Coronary artery (tissue), 2 donors: ENCODE measurements at places on chromosomes 12 and 14.

DNA sequence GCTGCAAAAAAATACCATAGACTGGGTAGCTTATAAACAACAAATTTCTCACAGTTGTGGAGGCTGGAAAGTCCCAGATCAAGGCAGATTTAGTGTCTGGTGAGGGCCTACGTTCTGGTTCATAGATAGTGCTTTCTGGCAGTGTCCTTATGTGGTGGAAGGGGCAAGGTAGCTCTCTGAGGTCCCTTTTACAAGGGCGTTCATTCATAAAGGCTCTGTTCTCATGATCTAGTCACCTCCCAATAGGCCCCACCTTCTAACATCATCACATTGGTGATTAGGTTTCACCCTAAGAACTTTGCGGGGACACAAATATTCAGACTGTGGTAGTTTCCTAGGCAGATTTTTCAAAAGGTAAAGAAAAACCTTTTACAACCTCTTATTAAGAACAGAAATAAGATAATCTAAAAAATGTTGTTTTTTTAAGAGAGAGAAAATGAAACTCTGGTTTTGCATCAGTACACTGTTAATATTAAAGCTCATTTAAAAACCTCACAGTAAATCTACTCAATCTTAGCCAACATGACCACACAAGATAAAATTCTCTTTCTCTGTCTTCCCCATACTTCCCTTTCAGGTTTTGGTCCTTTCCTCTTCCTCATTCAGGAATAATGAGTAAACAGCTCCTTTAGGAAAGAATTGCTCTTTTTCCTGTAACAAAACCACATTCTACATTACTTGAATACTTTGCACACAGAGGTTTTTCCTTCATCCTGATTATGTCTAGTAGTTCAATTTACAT, 117.5 kb downstream of the UNC79 start:
- no peak for DNase-seq

GRCh38 chr14:73241481-73242165, 4.3 kb downstream of the PAPLN start:
- no peak for DNase-seq

- no peak for DNase-seq
Observed at GRCh38 chr14:69695322-69696203, 71.4 kb upstream of the SRSF5 start.

- no peak for DNase-seq
Observed at GRCh38 chr14:25026476-25027137, 23.3 kb downstream of the STXBP6 start.

DNA sequence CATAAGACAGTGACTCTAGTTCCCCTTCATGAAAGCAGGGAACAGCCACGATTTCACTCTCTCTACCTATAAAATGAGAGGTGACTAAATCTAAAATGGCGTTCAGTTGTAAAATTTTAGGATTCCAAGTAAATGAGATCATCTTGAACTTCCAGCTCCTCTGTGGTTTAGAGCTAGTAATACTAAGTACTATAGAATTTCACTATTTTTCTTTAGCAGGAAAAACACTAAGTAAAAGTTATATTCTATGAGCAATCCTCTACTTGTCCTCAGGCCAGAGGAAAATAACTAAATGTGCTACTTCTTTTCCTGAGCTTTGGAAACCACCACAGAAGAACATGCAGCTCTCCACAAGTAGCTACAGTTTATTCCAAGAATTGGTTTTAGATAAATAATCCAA, 55.6 kb downstream of the NIN start:
- no peak for DNase-seq

- DNase-seq, result no peak
Observed at GRCh38 chr12:15613981-15614380, 175.2 kb downstream of the EPS8 start.

DNA sequence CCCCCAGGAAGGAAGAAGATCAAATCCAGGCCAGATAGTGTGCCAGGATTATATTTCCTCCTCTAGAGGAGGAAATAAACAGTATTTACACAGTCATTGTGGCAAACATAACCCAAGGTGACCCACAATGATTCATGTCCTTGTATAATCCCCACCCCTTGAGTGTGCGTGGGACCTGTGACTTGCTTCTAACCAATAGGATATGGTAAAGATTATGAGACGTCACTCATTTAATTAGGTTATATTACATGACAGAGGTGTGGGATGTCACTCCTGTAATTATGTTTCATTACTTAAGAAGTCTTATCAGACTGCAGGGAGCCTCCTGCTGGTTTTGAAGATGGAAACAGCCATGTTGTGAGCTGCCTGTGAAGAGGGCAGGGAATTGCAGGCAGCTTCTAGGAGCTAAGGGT, 12.2 kb upstream of the CATSPERB start:
- no peak for DNase-seq

DNA sequence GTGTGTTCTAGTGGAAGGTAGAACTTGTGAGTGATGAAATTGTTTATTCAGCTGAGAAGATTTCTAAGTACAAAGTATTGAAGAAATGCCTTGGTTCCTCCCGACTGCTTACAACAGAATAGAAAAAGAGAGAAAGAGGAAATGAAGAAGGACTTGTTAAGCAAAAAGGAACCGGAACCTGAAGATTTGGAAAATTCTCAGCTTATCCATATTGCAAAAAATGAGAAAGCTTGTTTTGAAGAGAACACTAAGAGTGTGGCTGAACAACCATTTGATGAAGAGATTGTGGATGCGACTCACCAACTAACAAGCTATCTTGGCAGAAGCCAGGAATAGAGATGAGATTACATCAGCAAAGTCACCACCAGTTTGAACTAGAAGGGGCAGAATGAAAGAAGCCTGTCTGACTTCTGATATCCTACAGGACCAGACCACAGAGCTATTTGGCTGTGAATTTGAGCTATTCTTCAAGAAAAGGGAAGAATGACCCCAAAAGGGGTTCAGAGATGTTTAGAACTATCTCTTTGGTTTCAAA, 15.1 kb downstream of the NDUFA9 start:
- DNase-seq, result no peak

DNA sequence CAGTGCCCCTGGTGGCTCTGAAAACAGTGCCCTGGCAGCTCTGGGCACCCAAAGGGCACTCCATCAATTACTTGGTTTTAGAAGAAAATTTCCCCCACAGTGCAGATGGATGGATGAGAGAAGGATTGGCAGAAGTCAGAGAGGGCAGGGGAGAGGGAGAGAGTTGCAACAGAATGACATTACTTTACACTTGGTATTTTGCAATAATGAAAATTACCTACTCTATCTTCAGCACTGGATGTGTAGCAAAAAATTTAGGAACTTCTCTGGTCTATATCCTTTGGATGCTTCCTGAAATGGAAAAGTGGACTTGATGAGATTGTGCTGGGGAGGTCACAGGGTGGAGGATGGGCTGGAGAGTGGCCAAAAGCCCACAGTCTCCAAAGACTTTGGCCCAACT, 193.2 kb downstream of the CHST11 start:
- no peak for DNase-seq
